Midbrain (tissue), 1 donor: ENCODE measurements at places on chromosomes 6 and 20.
A peak's percentile ranks its signal among the peaks of the same experiment; 100 is the strongest.

GRCh38 chr20:58911970-58912369 is 59.5 kb downstream of the GNAS start:
- DNase-seq, result no peak

GRCh38 chr6:163338671-163339405 is 75.7 kb upstream of the QKI start:
- peak; percentile 89 for DNase-seq

- no peak for DNase-seq
Measured at GRCh38 chr20:61673152-61673847, 392.4 kb downstream of the TAF4 start.

DNA sequence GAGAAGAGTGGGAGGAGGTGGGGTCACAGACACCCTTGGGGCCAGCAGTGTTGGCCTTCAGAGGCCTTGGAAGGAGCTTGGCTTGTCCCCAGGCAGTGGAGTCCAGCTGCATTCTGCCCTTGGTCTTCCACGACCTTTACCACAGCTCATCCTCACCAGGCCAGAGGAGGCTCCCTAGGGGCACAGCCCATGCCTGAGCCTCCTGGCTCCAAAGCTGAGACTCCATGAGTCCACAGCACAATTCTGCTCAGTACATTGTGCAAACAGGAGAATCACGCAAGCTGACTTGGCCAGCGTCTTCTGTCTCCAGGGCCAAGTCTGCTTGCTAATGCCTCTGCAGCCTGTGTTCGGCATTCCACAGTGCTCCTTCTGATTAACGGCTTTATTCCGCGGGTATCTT is 337.2 kb downstream of the SMOC2 start:
- no peak for DNase-seq

DNA sequence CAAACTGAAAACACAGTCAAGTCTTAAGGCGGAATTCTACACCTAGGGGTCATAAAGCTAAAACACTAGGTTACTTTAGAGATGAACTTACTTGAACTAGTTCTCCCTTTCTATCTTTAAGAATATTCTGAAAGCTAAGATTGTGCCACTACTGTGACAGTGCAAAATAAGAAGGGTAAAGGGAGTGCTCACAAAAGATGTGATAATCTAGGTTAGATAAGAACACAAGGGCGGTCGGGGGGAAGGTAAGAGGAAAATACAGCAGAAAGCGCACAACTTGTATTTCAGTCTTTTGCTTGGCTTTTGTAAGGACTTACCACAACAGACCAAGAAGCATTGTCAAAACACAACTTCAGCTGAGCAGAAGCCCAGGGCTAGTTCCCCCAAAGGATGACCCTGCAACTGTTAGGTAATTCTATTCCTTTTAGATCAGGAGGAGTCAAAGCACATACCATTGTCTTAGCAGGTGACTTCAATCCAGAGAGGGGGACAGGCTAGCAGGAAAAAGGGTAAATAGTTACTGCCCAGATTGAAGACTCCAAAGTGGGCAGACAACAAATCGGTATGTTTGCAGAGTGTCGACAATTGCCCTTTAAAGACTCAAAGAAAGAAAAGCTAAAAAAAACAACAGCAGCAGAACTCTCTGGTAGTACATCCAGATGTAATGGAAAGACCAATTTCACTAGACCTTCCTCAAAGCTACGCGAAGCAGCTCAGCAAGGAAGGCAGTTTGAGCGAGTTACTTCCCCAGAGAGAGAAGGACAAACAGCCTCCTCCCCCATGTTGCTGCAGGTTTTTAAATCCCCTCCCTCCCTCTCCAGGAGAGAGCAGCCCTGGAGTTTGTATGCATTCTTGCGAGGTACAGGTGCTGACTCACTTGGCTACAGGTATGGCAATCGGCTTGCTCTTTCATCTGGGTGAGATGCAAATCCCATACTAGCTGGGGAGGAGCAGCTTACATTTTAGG is 59.0 kb downstream of the RIPOR2 start:
- no peak for DNase-seq

DNA sequence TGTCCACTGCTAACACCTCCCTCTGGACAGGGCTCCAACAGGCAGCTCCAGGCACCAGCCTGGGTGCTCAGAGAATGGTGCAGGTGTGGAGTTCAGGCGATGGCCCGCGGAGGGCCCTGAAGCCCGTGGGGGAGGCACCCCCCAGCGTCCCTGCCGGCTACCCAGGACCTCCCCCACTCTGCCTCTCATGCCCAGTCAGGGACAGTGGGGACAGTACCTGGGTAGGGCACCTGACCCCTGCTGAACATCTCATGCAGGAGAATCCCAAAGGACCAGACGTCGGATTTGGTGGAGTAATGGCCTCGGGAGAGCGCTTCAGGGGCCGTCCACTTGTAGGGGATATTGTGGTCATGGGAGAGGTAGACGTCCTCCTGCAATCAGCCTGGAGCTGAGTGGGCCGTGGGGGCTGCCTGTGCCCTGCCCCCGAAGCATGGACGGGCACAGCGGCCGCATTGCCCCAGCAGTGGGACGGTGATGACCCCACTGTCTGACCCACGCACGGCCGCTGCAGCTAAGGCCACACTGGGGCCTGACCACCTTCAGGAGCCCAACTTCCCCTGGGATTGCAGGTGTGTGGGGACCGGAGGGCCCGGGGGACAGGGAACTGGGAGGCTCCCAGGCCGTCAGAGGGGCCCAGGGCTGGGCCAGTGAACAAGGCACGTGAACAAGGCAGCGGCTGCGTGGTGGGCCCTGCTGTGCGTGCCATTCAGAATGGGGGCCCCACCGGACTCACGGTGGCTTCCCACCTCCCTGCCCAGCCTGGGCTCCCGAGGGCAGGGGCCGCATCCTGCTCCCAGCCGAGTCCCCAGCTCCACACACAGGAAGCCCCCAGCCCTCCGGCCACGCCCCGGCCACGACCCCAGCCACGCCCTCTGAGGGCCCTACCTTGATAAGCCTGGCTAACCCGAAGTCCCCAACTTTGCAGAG is 7.1 kb downstream of the PTK6 start:
- no peak for DNase-seq
